GM12864 (cell line): ENCODE measurements at places on chromosomes 2 and 18.

- DNase-seq, result no peak
Observed at GRCh38 chr18:13649397-13650390, 76.7 kb downstream of the FAM210A start.

DNA sequence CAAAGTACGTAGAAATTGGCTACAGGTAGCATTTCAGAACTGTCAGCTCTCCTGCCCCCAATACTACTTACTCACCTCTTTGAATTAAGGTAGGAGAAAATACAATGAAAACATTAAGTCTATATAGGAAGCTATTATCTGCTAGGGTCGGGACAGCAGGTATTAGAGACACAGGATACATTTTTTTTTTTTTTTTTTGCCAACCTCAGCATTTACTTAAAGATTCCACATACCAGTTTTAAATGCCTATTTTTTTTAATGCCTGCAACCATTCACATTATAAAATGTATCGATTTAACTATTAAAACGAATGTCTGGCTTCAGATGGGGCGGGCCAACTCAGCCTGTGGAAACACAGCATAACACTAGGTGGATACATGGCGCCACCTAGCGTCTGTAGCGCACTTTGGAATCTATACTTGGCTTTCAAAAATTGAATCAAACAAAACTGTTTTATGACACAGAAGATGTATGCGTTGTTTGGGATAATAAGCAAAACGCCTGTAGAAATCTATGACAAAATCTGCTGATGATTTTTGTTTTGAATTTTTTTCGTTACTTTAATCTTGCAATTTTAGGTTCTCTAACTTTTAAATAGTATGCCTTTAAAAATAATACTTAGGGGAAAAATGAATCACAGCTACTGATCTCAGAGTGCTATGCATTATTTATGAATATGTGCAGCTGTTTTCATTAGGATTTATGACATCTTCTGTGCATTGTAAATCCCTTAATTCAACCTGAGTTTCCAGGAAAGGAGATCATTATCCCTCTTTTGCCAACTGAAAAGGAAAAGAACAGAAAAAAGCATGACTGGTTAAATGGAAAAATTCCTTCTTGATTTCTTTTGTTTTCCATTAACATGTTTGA, 261.0 kb downstream of the NYAP2 start:
- peak; percentile 27 for DNase-seq

- DNase-seq, result no peak
Observed at GRCh38 chr2:15788830-15789229, 151.5 kb upstream of the MYCN start.

GRCh38 chr2:84498150-84498799, 18.0 kb upstream of the DNAH6 start:
- no peak for DNase-seq

- no peak for DNase-seq
Observed at GRCh38 chr18:23616258-23616657, 30.0 kb upstream of the NPC1 start.

DNA sequence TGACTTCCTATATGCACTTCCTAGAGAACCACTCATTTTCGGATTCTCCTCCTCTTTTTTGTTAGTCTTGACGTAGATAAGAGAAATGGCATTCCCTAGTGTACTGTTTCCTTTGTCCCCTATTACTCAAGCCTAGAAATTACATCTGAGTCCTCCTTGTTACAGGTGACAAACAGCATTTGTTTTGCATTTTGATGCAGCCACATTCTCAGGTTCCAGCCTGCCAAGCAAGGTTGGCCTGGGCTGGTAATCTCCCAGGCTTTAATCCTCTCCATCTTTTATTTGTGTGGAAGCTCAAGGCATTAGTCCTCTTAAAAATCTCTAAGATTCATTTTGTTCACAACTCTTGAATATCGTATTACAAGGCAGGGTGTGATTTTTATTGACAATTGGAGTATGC, 318.0 kb upstream of the NRP2 start:
- no peak for DNase-seq

GRCh38 chr18:58257461-58257860, 213.4 kb downstream of the NEDD4L start:
- no peak for DNase-seq

GRCh38 chr2:184549153-184549552, 49.2 kb upstream of the ZNF804A start:
- DNase-seq, result no peak

DNA sequence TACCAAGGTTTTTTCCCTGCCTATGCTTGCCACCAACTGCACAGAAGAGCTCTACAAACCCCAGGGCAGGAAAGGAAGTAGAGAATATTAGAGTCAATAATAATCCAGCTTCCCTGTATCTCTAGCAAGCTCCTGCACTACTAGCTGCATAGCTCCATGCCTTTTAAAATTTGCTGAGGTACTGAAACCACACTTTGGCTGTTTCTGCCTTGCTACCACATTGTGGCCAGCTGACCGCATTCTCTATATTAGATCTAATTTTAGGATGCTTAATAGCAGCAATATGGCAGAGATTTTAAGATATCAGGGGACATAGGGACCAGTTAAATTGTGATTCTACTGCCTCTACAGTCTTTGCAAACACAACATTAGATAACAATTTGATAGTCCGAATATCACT, 534.6 kb downstream of the MBD2 start:
- DNase-seq, result no peak

- no peak for DNase-seq
Observed at GRCh38 chr2:134772493-134773169, 53.8 kb upstream of the TMEM163 start.

GRCh38 chr2:32647180-32647651, 19.4 kb downstream of the TTC27 start:
- no peak for DNase-seq

DNA sequence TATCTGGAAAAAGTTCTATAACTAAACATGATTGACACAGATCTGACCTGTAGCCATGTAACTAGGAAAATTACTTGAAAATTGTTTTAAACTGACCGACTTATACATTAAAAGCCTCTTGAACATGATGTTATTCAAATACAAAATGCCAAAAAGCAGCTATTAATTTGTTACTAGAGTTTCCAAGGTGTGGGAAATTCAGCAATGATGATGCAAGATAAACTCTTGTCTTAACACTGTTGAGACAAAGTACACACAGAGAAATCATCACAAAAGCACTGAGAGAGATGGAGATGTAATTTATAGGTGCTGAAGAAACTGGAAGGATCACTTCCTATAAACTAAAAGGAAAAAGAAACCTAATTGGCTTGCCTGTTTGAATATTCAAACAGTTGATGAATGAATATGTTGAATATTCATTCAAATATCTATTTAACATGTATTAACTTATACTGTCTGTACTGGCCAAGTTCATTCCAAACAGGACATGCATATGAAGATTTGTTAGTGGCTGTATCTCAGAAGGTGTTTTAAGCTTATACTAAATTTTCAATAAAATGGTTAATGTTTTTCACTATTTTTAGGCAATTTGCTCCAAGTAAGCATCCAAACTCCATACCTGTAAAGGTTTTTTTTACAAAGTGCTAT, 34.6 kb upstream of the WDR75 start:
- no peak for DNase-seq

DNA sequence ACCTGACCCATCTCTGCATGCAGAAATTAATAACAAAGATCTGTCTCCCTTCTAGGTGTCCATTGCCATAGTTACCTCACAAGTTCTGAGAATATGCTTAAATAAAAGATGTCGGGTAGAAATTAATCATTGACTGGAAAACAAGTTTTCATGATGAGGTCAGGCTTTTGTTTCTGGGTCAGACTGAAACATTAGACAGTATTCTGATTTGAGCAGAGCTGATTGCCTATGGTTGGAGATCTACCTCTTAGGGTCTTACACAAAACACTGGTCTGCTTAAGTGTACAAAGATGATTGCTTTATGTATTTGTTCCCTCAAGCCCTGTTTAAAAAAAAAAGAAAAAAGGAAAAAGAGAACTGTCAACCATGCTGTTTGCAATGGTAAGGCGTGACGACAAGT, 956.4 kb downstream of the CPS1 start:
- DNase-seq, result no peak

GRCh38 chr18:57075716-57076400, 71.0 kb upstream of the BOD1L2 start:
- no peak for DNase-seq

- no peak for DNase-seq
Observed at GRCh38 chr2:43486603-43487002, 109.2 kb downstream of the THADA start.

GRCh38 chr2:85936421-85937068, 47.8 kb upstream of the ST3GAL5 start:
- DNase-seq, result no peak

- DNase-seq, result no peak
Observed at GRCh38 chr18:78561757-78562510, 417.7 kb upstream of the SALL3 start.

DNA sequence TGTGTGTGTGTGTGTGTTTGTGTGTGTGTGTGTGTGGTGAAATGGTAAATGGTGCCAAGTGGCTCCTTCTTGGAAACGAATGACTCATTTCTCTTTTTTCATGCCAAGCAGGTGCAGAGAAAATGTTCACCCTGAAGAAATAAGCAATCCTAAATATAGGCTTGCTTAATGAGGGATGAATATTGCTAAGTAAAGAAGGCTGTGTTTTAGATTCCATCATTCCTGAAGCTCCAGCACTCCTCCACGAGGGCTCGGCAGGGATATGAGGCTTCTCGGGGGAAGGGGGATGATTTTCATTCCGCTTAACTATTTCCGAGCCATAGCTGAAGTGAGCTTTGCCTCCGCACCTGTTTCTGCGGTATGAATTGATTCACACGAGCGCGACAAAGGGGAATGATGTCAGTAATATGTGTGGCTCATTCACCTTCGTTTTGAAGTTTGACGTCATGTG, 72.9 kb downstream of the TSN start:
- DNase-seq, result no peak

GRCh38 chr2:130347220-130347925, 4.7 kb downstream of the IMP4 start:
- DNase-seq, result no peak

- no peak for DNase-seq
Observed at GRCh38 chr2:40606862-40607261, 155.0 kb upstream of the SLC8A1 start.

DNA sequence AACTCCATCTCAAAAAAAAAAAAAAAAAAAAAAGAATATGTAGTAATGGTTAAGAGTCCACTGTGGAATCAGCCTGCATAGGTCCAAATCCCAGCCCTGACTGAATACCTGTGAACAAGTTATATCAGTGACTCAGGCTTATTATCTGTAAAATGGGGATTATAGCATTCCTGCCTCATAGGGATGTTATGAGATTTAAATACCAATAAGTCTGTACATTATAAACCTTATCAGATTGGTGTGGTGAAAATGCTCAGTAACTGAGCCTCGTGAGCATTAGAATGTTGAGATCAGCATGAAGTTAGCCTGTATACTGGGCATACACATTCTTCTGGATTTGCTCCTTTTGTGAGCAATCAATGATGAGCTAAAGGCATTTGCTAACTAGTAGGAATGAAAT, 3.0 kb upstream of the AMMECR1L start:
- DNase-seq, result no peak

DNA sequence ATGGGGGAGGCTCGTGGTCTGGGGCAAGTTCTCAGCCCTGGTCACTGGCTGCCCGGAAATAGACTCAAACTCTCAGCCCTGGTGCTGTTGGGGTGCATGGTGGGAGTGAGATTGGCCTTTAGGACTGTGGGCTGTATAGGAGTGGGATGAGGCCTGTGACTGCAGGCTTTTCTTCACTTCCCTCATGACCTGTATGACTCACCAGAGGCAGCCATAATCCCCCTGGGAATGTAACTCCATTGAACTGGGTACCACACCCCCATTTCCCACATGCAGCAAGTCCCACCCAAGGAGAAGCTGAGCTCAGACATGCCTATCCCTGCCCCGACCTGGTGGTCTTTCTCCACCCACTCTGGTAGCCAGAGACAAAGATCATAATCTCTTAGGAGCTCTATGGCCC, 177.7 kb upstream of the OSR1 start:
- no peak for DNase-seq

DNA sequence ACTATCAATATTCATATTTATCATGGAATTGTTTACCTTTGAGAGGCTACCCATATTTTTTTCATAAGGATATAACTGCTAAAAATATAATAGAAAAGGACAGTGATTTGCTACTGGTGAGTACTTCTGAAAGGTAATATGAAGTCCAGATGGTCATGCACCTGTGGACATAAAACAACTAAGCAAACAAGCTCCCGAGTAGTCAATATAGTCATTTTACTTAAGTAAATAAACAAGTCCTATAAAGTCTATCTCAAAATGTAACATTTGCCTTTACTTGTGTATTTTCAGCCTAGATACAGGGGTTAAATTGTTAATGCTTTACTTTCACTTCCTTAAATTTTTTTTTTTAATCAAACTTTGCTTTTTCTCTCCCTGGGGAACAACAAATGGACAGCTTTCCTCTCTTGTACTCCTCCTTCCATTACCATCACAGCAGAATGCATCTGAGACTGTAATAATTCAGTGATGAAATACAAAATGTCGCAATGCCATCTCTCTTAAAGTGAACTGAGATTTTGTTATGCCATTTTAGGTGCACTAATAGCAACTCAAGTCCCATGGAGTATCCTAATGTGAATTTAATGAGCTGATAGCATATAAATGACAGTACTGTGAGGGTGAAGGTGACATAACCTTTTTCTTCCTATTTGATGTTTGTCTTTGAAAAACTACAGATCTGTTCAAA, 1325.4 kb upstream of the ZEB2 start:
- no peak for DNase-seq

- no peak for DNase-seq
Observed at GRCh38 chr18:830315-830901, 18.4 kb upstream of the YES1 start.

- no peak for DNase-seq
Observed at GRCh38 chr2:84880645-84881521, at the start of gene TRABD2A. TSS of gene TRABD2A (minus strand) at chr2:84881084. CDS start at chr2:84881039, 45 bp downstream.

DNA sequence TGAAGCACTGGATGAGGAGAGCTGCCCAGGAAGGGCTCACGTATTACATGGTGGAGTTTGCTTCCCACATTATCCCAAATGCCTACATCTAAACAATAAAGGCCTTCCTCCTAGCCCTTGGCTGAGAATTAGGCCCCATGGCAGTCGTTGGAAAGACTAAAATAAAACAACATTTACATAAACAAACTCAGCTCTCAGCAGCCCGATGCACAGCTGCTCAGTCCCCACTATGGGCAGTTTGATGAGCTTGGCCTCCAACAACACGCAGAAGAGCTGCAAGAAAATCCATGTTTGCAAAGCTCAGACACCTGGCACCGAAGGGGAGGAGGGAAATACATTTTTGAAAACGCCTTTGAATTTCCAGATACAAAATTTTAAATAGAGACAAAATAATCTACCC, 352.4 kb downstream of the EIPR1 start:
- DNase-seq, result no peak
